ENCODE measurements at places on chromosomes 16 and 17.

DNA sequence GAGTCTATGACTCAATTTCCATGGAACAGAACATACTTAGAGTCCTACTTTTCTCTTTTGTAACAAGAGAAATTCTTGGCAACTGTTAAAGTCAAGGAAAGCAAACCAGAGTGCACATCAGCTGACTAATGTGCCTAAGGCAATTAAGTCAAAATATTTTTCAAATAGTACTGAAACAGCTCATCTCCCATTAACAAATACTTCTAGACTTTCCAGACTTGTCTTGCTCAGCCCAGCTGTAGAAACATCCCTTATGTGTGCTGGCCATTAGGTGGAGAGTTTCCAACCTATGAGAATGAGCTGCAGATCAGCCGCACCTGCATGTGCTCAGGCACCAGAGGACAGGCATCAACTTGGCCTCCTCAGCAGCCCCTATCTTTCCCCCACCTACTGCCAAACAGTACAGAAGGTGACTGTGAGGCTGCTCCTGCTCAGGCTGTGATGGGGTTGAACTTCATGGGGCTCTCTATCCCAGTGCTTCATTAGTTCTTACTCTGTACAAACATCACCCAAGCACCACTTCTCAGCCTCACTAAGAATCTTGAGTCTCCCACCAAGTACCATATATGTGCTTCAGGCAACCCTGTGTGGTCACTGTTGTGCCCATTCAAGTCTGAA is 32.2 kb downstream of the TEX2 start:
- DNase-seq = peak; percentile 96

DNA sequence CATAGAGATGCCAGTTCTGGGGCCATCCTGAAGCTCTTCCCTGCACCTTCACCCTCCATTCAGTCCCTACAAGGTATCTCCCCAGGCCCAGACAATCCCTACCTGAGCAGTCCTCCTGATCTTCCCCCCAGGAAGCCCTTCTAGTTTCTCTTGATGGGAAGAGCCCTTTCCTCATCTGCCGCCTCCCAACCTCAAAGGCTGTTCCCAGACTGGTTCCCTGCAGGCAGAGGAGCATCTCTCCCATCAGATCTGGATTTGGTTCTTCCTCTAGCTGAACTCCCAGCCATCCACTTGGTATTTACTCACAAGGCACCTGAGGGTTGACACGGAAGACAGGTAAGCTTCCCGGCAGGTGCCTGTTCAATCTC is 24.6 kb upstream of the PHB1 start:
- no peak for DNase-seq

DNA sequence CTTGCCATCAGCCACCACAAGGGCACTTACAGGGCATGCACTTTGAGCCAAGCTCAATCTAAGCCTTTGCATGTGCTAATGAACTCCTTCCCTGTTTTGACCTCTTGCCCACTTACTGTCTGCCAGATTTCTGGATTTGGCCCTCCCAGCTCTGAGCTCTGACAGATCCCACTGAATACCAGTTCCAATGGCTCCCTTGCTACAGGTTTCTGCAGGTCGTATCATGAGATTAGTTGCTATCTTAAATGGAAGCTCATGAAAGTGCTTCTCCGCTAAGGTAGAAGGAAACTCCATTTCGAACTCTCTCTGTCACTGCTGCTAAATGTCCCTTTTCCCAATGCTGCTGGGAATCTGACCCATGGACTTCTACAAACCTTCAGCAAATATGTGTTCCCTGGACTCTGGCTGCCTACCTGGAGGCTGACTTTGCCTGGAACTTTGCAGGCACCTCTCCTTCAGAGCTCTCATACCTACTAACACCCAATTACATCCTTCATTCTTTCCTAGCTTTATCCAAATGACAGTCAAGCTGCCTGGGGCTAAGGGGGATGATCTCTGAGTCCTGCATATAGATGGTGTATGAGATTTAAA is 23.5 kb upstream of the TOB1 start:
- DNase-seq = no peak

DNA sequence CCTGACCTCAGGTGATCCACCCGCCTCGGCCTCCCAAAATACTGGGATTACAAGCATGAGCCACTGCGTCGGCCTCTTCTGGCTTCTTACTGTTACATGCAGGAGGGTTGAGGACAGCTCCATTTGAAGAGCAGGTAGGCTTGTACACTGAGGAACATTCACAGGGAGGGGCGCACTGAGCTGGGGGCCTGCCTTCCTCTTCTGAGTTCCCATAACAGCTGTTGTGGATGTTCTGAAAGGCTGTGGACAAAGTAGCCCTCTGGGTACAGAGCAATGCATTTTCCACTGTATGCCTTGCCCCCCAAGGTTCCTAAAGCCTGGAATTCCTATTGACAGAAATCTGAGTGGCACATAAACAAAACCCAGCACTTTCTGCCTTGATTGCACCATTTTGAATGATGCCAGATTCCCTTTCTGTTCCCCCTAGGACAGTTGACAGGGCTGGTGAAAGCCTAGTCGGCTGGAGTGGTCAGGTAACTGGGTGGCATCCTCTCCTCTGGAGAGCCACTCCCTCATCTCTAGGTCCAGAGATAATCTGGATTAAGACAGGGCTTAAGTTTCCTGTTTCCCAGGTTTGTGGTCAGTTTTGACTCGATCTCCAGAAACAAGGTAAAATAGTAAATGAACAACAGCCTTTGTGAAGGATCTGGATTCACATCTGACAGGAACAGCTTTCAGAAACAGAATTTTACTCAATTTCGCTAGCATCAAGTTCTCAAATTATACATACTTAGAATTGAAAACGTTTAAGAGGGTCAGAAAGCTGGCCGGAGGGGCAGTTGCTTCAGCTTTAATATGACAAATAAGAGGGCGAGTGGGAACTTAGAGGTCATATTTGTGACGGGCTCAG is 1.3 kb upstream of the CDK5R1 start:
- no peak for DNase-seq

- DNase-seq = no peak
Observed at GRCh38 chr16:87028481-87029320, 288.5 kb downstream of the C16orf95 start.

DNA sequence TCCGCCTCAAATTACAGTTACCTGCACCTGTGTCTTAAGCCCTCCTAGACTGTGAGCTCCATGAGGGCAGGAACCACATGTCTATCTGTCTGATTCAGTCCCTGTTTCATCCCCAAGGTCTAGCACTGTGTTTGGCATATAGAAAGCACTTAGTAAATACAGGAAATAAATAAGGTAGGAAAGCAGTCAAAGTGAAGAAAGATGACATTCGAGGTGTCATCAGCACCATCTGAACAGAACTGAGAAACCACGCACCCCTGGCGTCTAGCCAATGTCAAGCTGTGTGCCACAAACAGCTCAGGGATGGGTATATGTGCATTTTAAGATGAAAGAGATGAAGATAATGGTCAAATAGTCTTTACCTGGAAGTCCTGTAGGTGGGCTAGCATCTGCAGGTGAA is 79.6 kb upstream of the ATP2A3 start:
- DNase-seq = no peak

DNA sequence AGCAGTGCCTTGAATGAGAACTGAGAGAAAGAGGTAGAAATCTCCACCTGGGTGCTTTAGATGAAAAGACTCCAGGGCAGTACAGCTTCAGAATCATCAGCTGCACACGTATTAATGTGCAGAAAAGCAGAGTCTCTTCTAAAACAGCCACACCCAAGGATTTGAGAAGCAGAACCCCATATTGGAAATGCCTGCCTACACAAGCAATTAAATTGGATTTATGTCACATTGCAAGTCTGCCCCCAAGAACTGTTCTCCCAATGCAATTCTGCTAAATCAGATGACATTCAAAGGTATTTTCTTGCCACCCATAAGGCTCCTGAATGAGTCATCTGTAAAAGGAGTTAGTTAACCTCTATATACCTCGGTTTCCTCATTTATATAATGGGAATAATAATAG is 326.0 kb upstream of the C16orf82 start:
- no peak for DNase-seq

GRCh38 chr17:14712611-14713021 is 411.7 kb downstream of the HS3ST3B1 start:
- DNase-seq = peak; percentile 29

DNA sequence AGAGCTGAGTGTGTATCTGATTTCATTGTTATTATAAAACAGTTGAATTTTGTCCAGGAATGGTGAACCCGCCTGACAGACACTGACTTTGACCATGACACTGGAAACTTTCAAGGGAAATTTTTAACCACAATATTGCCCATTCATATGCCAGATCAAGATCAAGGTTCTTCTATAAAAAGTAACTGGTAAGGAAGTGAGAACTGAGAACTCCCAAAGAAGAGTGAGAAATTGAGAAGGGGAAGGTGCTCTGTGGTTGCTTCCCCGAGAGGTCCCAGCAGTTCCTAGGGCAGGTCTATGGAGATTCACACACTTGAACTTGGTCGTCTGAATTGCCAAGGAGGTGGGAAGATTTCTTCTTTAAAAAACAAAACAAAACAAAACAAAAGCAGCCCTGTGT is 27.3 kb downstream of the SLC6A4 start:
- no peak for DNase-seq

- no peak for DNase-seq
Observed at GRCh38 chr17:18851201-18851600, 6.7 kb upstream of the PRPSAP2 start.

DNA sequence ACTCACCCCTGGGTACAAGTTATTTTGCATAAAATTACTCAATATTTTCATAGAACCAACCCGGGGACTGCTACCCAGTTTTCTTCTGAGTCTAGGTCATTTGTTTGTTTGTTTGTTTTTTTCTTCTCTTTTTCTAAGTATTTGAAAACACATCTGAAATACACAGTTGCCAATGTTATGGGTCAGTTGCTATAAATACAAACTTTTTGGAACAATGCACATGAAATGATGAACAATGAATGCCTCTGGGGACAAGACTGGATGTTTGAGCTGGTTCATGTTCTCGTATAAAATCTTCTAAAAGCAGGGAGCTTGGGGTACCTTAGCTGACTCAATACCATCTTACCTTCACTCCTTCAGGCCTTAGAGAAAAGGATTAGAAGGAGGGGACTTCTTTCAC is 30.5 kb downstream of the TMEM238L start:
- DNase-seq = no peak

GRCh38 chr17:75888484-75888883 is 8.3 kb downstream of the TRIM65 start:
- no peak for DNase-seq

GRCh38 chr16:10558305-10558704 is 22.1 kb downstream of the EMP2 start:
- DNase-seq = peak; percentile 15

GRCh38 chr16:48955837-48956236 is 325.8 kb downstream of the CBLN1 start:
- DNase-seq = no peak

- DNase-seq = no peak
Observed at GRCh38 chr17:67813803-67814180, 11.5 kb upstream of the BPTF start.

GRCh38 chr16:70388006-70388680 is 41.4 kb downstream of the DDX19A start:
- DNase-seq = no peak

- no peak for DNase-seq
Observed at GRCh38 chr17:28261219-28261618, 57.8 kb upstream of the TMEM97 start.

DNA sequence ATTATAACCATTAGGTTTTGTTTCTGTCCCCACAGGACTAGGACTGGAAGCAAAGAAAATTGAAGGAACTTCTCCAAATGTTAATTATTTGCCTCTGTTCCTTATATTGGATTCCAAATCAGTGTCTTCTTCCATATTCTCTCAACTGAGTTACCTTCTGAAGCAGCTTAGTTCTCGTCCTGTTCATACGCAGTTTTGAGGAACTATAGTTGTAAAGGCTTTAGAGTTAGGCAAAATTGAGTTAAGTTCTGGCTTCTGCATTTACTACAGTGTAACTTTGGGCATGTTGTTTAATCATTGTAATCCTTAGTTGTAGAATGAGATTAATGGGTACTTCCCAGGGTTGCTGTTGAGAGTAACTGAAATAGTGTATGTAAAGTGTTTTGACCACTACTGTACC is 11.2 kb downstream of the CBFB start:
- DNase-seq = no peak

DNA sequence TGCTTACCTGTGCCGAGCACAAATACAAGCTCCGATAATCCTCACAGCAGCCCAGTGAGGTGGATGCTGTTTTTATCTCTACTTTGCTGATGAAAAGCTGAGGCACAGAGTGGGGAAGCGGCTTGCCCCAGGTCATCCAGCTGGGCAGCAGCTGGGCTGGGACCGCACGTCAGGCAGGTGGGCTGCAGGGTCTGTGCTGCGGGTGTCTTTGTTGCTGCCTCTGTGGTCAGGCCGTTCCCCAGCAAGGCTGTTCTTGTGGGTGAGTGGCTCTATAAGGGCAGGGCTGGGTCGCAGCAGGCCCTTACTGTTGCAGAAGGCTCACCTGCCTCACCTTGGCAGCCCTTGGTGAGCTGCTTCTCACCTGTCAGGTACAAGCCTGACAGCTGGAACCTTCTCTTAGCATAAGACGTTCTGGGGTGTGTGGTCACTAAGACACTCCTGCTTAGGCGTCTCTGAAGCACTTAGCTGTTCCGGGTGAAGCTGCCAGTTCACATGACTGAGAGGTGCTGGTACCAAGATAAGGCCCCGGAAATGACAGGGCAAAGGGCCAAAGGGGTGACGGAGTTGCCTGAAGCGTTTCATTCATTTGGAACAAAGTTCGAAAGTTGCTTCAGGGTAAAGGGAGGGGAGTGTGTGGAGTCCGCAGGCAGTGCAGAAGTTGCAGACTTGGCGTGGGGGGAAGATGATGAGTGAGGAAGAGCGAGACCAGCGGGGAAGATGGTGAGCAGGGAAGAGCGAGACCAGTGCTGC is 17.4 kb downstream of the IRF8 start:
- DNase-seq = no peak

GRCh38 chr17:63399856-63400255 is 46.2 kb downstream of the CYB561 start:
- peak; percentile 83 for DNase-seq

GRCh38 chr16:8986818-8987191 is 23.1 kb upstream of the USP7 start:
- no peak for DNase-seq

GRCh38 chr16:62130101-62130500 is 93.9 kb upstream of the CDH8 start:
- no peak for DNase-seq

DNA sequence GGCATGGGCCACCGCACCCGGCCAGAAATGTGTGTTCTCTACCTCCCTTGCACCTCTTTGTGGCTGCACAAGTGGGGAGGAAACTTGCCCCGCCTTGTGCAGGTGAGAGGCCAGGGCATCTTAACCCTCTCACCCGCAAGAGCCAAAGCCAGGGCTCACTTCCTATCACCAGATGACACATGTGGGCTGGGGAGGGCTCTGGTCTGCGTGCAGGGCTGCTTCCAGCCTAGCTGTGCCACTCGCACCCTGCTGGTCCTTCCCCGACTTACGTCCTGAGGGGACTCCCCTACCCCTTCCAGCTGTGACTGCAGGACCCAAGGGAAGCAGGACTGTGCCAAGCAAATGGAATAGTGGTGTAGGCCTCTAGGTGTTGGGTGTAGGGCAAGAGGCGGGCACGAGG is 6.9 kb downstream of the MIEF2 start:
- no peak for DNase-seq

GRCh38 chr17:33494151-33494550 is 201.1 kb upstream of the ASIC2 start:
- DNase-seq = peak; percentile 8

GRCh38 chr17:31915456-31916100 is 14.1 kb upstream of the UTP6 start:
- no peak for DNase-seq

GRCh38 chr17:5299383-5299782 is 17.3 kb downstream of the RABEP1 start:
- DNase-seq = peak; percentile 35

Data from AG10803 (cell line).